Activated CD4-positive, alpha-beta T cell treated with anti-CD3 and anti-CD28 coated beads for 1 hour (primary cell): ENCODE measurements at places on chromosomes 4 and X.

GRCh38 chr4:4259484-4260100, 11.6 kb upstream of the TMEM128 start:
- no peak for DNase-seq

GRCh38 chr4:2608291-2608690, 71.8 kb downstream of the FAM193A start:
- DNase-seq = no peak

DNA sequence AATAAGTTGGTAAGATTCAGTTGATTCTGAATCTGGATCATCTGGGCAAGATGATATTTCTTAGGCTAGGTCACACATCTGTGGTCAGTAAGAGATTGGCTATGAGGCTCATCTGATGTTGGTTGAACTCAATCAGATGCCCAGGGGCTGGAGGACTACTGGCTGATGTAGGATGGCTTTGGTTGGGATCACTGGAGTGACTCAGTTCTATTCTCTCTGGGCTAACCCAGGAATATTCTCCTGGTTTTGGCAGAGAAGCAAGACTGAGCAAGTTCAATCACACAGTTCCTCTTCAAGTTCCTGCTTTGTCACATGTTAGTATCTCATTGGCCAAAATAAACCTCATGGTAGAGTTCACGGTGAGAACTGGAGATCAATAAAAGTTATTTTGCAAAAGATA, 902.3 kb upstream of the SLIT2 start:
- DNase-seq = no peak

DNA sequence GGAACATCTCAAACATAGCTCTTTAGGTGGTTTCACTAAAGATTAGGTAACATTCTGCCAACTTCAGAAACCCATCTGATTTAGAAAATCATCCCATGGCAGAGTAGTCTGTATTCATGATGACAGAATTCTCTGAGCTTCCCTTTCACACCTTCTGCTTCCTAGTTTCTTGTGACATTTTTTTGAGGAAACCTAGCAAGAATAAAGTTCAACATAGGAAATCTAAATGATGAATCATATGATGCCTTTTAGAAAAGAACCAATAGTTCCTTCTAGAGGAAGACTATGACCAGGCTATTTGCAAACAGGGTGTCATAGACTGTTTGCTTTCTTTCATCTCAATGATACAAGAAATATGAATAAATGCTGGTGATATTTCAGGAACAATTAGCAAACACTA, 49.8 kb upstream of the CAMK2D start:
- DNase-seq = no peak

DNA sequence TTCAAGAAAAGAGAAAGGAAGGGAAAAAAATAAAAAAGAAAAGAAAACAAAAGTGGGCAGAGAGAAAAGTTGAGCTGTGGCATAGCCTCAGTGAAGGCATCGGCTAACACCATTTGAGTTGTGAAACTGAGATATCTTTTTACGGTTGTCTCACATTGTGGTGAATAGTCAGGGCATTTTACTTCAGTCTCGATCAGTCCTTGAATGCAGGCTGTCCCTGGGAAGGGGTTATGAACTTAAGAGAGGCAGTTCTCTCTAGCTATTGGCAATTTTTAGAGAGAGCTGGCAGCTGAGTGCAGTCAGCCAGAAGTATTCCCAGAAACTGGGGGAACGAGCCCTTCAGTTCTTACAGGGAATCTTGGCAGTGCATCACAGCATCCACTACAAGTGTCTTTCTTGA, 93.5 kb upstream of the SLC6A14 start:
- no peak for DNase-seq

DNA sequence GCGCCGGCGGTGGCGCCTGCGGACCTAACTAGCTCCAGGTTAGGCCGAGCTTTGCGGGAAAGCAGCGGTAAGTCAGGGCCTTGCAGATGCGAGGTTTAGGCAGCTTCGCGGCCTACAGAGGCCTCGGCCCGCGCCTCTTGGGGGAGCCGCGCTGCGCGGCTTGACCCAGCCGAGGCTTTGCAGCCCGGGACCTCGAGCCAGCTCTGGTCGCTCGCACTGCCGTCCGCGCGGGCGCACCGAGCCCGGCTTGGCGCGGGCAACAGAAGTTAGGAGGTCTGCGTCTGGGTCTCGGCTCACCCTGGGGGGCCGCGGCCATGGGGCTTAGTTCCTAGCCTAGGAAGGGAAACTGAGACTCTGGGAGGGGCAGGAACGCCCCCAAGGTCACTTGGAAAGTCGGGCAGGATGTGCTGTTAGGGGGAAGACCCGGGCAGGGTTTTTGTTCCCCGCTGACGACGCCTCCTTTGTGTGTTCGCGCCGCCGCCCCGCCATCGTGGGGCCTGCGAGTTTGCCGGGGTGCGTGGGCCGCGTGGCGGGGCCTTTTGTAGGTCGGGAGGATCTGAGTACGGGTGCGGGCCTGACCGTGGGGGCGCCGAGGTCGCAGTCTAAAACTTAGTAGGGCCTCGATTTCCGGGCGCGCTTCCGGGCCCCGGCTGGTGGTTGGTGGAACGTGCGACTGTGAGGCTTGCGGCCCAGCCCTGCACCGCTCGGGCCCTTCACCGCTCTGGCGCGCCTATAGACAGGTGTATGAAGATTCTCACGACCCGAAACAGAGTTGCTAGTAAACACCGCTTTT, 482 bp downstream of the RNF4 start:
- DNase-seq = peak; percentile 52

- no peak for DNase-seq
Measured at GRCh38 chr4:100828986-100829685, 311.3 kb upstream of the EMCN start.

DNA sequence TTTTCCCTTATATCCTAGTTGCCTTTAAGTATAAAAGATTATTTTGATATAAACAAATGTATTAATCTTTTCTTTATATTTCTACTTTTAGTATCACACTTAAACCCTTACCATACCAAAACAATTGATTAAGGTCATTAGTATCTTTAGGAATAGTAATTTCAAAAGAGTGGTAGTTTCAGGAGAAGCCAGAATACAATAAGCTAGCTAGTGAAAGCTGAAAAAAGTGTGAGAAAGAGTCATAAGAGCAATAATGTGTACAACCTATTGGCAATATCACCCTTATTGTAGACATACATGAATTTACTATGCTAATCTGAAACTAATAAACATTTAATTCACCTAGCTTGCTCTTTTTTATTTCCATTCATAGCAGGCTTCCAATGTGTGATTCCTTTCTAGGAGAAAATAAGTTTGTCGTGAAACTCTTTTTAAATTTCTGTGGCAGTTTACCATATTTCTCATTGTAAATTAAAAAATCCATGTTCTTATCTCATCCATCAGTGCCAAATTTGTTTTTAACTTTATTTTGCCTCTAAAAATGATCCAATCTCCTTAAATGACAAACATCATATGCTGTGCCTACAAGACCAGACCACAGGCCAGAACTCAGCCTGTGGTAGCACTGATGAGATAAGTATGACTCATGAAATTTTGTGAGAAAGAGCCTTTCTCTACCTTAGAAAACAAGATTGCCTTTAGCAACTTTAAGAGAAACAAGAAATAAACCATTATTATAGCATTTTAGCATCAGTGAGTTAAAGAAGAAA, 8.1 kb downstream of the NEK1 start:
- DNase-seq = no peak

DNA sequence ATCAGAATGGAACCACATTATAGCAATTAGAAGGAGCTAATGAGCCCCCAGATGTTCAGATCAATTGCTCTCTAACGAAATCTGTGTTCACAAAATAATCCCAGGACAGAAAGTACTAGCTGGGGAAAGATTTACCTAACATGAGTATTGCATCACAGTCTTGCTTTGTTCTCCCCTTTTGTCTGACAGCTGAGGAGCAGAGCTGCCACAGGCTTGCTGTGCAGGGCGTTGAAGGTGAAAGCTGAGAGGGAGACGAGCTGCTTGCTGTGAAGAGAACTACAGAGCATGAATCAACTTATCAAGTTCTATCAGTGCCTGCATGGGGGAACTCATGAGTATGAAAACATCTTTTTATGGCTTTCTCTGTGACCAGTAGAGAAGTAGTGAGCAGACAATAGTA, 441.2 kb downstream of the CENPC start:
- no peak for DNase-seq

DNA sequence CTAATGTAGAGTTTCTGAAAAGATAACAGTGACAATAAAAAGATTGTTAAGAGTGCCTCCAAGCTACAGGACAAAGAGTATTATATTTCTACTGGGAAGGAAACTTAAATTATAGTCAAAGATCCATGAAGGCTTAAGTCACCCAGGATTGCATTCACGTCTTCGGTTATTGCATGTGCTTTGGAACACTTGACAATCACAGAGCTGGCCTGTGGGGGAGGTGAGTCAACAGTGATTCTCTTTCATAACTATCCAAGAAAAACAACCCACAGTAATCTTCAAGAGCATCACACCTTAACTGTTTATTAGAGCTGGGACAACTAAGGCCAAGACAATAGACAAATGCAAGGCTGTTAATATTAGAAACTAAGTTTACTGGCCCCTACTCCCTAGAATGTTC, 40.3 kb downstream of the PDGFC start:
- DNase-seq = no peak

- DNase-seq = no peak
Measured at GRCh38 chr4:85673540-85673939, 198.6 kb downstream of the ARHGAP24 start.

DNA sequence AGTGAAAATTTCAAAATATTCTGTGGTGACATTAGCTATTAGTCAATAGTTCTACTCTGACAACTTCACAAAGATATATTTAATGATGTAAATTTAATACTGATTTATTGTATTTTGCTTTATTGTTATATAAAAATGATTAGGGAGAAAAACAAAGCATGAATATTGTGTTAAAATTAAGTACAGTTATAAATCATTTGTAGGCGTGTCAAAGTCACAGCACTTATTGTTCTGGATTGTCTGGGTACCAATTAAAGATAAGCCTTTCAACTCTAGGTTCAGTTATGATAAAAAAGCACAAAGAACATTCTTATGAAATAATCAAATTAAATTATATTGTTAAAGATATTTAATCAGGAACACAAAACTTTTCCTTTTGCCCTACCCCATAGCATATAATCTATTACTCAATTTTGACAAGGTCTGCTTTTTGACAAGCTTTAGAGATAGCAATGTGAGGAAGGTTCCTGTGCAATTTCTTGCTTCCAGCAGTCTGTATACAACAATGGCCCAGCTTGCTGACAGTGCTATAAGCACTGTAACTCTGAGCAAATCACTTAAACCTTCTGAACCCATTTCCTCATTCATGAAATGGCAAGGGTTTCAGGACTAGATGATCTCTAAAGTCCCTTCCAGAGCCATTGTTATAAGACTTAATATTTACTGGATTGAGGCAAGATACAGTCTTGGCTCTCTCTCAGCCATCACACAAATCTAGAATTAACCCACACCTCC, 910.3 kb upstream of the LCORL start:
- no peak for DNase-seq

- no peak for DNase-seq
Measured at GRCh38 chr4:183912585-183912984, 7.5 kb downstream of the STOX2 start.

DNA sequence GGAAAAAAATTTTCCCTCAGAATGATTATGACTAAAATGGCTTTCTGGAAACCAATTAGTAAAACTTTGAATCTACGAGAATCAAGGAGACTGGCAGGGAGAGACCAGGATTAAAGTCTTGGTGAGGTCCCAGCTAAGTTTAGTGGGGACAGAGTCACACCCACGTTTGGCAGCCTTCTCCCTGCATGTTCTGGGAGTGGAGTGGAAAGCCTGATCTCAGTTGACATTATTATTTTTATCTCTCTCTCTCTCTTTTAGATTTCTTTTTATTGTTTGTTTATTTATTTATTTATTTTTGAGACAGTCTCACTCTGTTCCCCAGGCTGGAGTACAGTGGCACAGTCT, 67.8 kb downstream of the MED28 start:
- no peak for DNase-seq

- DNase-seq = no peak
Measured at GRCh38 chr4:140719686-140720085, 36.5 kb downstream of the TBC1D9 start.

- DNase-seq = no peak
Measured at GRCh38 chrX:149687991-149688390, 23.9 kb upstream of the MAGEA11 start.

DNA sequence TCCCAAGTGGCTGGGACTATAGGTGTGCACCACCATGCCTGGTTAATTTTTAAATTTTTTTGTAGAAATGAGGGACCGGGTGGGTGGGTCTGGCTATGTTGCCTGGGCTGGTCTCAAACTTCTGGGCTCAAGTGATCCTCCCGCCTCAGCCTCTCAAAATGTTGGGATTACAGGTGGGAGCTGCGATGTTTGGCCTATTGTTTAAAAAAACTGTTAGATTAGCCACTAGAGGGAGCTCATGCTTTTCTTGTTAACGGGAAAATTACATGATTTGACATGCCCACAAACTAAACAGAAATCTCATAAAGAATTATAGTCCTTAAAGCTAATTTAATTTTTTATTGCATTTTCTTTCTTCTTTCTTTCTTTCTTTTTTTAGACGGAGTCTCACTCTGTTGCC, 5.0 kb upstream of the SDAD1 start:
- DNase-seq = no peak

GRCh38 chr4:108355186-108355901, 186.6 kb upstream of the LEF1 start:
- no peak for DNase-seq

DNA sequence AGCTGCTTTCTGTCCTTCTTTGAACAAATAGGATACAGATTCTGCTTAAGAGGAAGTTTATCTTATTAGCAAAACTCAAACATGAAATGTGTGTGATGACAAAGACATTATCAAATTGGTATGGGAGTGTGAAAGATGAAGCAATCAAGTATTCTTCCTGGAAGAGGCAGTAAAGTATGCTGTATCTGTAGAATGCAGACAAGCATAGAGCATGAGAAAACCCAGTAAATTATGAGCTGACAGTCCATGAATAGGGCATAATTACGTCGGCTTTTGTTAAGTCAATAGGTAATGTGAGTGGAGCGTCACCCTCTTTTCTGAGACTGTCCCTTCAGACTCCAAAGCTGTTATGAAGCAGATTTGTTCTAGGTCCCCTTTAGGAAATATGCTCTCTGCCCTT, 458.6 kb upstream of the NWD2 start:
- no peak for DNase-seq

- DNase-seq = no peak
Measured at GRCh38 chr4:139229534-139230039, 50.4 kb downstream of the MGARP start.

DNA sequence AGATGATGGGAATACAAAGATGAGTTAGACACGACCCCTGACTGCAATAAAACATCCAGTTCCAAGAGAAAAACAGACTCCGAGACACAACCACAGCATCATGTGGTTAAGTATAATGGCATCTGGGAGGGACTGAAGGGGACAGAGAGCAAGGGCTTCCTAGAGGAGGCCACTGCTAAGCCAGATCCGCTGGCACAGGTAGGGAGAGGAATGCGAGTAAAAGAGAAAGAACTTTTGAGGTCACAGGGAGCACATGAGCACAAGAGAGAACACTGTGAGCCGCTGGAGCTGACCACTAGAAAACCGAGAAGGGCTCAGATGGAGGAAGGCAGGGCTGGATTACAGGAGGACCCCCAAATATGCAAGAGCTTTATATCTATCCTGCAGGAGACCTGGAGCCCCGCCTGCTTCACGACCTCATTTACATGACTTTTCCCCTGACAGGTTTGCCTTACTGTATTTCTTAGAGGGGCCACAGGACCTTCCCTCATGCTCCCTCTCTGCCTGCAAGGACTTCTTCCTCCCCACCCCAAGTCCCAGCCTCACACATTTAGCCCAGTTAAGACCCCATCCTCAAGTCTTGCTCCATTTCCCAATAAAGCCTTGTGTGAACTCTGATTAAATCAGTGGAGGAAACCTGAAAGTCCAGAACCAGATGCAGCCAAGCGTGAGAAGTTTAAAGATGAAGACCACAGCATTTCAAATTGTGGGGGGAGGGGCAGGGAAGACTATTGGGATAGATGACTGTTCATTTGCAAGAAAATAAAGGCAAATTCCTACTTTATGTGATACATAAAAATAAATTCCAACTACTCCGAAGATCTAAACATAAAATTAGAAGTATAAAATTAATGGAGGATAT, 29.6 kb downstream of the MFAP3L start:
- DNase-seq = no peak
